Vagina (tissue), 2 donors: ENCODE measurements at places on chromosomes 13 and 19.

GRCh38 chr13:71866335-71867130 is 471 bp downstream of the DACH1 start:
- no peak for DNase-seq

GRCh38 chr19:5113633-5114586 is 145.0 kb downstream of the KDM4B start:
- no peak for DNase-seq

DNA sequence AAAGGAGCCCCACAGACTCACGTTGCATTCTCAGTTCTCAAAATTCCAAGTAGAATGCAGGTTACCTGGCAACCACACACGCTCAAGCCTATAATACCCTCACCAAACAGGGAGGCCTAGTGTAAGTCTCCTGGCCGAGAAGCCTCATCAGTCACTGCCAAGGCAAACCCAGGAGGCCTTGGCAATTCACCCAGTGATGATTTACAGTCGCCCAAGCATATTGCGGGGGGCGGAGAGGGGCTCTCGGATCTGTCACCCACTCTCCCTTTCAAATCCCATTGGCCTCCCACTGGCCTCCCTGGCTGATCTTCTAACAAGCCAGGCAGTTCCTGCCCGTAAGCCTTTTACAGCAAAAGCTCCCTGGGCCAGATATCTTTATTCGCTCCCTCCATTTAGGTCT is 1.1 kb downstream of the AKAP8L start:
- no peak for DNase-seq

- no peak for DNase-seq
These were observed 1.2 kb downstream of the PPM1N start for GRCh38 chr19:45499196-45500180.

DNA sequence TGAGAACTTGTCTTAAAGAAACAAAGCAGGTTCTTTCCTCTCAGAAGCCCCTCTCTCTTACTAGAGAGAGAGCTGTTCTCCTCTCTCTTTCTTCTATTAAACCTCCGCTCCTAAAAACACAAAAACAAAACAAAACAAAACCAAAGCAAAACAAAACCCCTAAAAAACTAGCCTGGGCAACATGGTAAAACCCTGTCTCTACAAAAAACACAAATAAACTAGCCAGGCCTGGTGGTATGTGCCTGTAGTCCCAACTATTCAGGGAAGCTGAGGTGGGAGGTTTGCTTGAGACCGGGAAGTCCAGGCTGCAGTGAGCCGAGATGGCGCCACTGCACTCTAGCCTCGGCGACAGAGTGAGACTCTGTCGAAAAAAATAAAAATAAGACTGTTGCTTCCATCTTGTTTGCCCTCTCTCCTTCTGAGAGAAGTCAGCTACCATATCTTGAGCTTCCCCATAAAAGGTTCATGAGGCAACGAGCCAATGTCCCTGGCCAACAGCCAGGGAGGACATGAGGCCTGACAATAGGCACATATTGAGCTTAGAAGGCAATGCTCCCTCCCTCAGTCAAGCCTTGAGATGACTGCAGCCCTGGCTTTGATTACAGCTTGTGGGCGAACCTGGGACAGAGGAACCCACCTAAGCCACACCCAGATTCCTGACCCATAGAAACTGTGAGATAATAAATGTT is 17.5 kb upstream of the FLT3 start:
- DNase-seq = no peak

DNA sequence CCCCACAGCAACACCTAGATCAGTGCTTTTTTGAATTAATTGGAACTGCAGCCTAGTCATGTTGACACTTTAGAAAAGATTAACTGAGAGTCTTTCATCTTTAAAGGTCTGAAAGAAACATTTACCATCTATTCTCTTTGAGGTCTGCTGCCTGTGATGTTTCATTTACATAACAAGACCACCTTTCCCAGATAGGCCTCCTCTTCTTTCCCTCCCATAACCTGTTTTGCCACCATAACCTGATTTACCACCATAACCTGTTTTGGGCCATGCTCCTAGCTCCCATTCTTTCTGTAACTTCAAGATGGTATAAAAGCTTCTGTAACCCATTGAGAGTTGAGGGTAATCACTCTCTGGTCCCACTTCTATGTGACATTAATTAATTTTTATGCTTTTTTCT is 320.8 kb downstream of the PCDH20 start:
- DNase-seq = no peak

DNA sequence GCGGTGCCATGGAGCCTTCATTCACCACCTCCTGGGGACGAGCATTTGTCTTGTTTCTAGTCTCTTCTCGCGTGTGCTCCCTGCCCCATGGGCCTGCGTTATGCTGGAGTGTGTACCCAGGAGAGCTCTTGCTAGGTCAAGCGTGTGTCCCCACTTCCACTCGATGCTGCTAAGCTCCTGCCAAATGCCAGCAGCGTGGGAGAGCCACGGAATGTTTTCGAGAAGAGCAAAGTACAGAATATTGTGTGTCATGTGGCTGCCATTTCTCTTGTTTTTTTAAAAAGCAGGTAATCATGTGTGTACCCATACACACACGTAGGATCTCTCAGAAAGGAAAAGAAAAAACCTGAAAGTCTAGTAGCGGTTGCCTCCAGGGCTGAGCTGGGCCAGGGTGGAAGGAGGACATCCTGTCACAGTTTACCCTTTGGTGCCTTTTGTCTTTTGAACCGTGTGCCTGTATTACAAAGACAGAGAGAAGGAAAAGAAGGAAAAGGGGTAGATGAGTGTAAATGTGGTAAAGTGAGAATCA is 28.6 kb downstream of the PAK4 start:
- DNase-seq = no peak

DNA sequence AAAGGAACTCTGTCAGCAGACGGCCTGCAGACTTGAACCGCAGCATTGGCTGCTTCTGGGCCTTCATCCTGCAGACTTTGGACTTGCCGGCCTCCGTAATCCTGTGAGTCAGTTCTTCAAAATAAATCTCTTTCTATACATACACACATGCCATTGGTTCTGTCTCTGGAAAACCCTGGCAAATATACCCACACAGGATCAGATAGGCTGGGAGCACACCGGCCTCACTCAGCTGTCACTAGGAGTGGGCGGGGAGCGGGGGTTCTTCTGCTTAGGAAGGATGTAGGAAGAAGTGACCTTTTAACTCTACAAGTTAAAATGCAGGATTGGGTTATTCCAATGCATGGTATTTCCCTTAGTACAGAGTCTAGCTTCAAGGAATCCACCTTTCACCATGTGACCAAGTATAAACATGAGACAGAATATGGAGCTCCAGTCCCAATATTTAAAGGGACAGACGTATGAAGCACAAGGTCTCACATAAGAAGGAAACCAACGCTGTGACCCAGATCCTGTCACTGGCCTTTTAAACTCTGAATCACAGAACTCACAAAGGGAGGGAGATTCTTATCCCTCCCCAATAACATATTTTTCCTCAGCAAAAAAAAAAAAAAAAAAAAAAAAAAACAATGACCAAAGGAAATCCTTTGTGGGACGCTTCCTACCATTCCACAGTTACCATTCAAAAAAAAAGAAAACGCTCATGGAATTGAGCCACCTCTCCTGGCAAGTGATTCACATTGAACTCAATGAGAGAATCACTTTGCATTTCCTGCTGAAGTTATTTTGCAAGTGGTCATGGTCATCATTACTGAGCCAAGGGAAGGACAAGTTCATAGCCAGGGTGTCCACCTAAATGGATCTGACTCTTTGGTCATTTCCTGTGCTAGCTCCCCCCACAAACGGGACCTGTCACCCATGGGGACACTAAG is 352.9 kb downstream of the FOXO1 start:
- DNase-seq = no peak

- no peak for DNase-seq
These were observed 300.3 kb downstream of the FOXO1 start for GRCh38 chr13:40366119-40366518.

DNA sequence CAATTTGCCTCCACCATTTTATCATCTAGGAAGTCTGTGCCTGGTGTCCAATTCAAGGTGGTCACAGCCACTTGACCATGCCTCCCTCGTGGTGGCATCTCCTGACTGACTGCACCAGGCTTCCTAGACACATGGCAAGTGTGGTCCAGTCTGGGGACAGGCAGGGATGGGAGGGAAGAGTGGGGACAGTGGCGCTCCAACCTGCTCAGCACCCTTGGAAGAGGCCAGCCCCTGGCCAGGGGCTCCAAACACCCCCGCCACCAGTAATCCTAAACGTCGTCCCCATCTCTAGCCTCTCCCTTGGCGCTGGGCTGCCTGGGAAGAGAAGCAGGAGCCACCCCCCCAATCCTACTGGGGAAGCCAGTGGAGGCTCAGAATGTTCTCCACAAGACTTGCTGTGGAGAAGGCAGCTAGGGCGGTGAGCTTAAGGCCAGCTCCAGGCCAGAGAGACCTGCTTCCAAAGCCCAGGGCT is 2.7 kb downstream of the RPL36 start:
- DNase-seq = no peak

DNA sequence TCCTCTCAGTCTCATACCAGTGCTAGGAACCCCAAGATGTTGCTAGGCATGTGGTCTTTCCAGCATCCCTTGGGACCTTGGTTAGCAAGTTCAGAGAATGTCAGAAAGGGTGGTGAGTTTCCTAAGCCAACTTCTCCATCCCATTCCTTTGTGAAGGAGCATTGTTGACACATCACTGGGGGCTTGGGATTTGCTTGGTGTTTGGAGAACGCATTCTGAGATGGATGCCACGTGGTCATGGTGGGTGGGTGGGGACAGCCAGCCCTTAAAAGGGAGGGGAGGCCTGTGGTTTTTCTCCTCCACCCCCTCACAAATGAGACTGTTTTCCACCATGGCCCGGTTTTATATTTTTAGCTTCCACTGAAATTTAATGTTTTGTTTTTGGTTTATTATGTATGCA is 83.3 kb upstream of the ZNF536 start:
- no peak for DNase-seq

DNA sequence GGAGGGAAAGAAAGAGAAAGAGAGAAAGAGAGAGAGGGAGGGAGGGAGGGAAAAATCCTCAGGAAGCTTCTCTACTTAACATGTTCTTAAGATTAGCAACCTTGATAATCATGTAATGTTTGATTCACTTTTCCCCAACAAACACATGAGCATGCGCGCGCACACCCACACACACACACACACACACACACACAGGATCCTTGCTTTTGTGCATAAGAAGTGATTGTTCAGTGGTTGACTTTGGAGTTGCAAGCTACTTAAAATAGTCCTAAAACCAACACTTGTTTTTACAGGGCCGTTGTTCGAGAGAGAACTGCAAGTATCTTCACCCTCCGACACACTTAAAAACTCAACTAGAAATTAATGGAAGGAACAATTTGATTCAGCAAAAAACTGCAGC is 100.0 kb upstream of the RAP2A start:
- no peak for DNase-seq

DNA sequence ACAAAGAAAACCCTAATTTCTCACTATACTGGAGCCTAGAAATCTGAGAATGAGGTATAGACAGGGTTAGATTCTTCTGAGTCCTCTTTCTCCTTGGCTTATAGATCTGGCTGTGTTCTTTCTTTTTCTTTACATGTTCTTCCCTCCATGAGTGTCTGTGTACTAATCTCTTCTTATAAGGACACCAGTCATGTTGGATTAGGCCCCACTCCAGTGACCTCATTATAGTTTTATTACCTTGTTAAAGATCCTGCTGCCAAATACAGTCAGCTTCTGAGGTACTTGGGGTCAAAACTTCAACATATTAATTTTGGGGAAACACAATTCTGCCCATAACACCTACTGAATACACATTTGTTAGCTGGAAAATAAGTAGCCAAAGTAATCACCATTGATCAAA is 302.6 kb downstream of the PCDH9 start:
- DNase-seq = no peak

- DNase-seq = no peak
These were observed 38.1 kb downstream of the PSG5 start for GRCh38 chr19:43148233-43148632.

DNA sequence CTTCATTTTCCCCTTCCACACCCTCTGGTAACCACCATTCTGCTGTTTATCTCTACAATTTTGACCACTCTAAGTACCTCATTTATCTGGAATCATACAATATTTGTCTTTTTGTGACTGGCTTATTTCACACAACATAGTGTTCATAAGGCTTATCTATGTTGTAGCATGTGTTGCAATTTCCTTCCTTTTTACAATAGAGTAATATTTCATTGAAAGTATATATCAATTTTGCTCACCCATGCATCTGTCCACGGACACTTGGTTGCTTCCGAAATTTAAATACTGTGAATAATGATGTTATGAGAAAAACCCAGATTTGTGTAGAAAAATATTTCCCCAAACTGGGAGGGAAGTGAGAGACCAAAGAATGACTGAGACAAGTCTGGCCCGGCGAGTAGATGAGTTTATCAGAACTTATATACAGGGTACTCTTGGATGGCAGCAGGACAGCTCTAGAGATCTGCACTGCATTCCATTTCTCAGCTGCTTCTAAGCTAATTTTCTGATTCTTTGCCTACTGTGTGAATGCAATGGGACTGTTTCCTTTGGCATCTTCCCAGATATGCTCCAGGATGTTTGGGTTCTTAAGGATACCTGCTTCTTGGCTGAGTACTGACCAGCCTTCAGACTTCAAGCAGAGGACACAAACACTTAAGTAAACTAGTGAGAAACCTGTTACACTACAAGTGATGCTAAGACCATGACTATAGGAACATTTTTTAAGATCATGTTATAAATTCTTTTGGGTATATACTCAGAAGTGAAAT is 834.0 kb upstream of the PCDH9 start:
- no peak for DNase-seq

DNA sequence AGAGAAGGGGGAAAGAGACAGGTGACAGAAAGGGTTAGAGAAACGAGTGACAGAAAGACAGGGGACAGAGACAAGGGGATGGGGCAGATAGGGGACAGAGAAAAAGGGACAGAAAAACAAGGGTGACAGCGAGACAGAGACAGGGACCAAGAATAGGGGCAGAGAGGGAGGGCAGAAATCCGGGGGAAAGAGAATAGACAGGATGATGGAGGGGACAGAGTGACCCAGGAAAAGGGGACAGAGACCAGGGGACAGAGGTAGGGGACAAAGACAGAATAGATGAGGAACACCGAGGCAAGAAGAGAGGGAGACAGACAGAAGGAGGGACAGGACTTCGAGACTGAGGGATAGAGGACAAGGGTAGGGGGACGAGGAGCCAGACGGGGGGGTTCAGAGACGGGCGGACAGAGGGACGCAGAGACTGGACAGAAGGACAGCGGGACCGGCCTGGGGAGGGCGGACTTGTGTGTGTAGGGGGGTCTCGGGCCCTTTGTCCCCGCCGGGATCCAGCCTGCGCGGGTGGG is 593 bp downstream of the CADM4 start:
- DNase-seq = no peak

- DNase-seq = no peak
These were observed 607 bp upstream of the SYNE4 start for GRCh38 chr19:36009220-36009619.

GRCh38 chr13:65653613-65654012 is 1576.5 kb downstream of the PCDH9 start:
- DNase-seq = no peak

DNA sequence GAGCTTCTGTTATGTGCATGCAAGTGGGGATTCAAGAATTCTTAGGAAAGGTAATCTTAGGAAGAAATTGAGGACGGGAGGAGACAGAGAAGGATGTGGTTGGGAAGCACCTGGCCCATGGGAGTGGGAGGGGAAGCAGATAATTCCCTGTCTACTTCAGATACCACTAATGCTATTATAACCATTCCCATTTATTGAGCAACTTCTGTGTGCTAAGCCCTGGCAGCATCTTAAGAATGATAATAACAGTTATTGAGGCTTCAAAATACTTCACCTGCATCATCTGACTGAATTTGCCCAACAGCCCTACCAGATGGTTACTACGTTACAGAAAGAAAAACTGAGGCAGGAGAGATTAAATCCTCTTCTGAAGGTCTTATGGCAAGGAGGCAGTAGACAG is 1.4 kb downstream of the EPS8L1 start:
- DNase-seq = no peak

GRCh38 chr19:1817553-1818179 is 5.6 kb upstream of the ATP8B3 start:
- DNase-seq = no peak
